ENCODE measurements at places on chromosomes 13 and 19.

- DNase-seq, result no peak
These were observed 218.8 kb downstream of the TEX29 start for GRCh38 chr13:111539252-111539651.

- DNase-seq, result no peak
These were observed 121.1 kb downstream of the FLT1 start for GRCh38 chr13:28373810-28374209.

DNA sequence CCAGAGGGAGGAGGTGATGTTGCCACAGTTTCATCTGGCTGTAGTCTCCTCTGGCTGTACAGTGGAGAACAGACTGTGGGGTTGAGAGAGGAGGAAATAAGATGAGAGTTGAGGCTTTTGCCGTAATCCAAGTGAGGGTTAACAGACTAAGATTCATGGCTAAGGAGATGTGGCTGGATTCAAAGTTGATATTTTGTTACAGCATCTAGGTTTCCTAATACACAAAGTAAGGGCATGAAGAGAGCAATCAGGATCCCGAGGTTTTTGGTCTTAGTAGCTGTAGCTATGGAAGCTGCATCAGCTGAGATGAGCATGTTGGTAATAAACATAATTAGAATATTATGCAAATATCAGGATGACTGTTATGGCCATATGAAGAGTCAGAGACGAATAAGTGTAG is 1.4 kb downstream of the ZNF776 start:
- no peak for DNase-seq

GRCh38 chr19:52943884-52944643 is 18.6 kb downstream of the ZNF816 start:
- DNase-seq, result no peak

GRCh38 chr19:49326165-49326704 is 1.2 kb upstream of the SLC6A16 start:
- no peak for DNase-seq

GRCh38 chr13:53014495-53015443 is 13.8 kb upstream of the OLFM4 start:
- no peak for DNase-seq

- no peak for DNase-seq
These were observed 15.5 kb upstream of the ZNF888 start for GRCh38 chr19:52938761-52939160.

GRCh38 chr13:93108111-93108601 is 118.5 kb upstream of the GPC6 start:
- DNase-seq, result no peak

DNA sequence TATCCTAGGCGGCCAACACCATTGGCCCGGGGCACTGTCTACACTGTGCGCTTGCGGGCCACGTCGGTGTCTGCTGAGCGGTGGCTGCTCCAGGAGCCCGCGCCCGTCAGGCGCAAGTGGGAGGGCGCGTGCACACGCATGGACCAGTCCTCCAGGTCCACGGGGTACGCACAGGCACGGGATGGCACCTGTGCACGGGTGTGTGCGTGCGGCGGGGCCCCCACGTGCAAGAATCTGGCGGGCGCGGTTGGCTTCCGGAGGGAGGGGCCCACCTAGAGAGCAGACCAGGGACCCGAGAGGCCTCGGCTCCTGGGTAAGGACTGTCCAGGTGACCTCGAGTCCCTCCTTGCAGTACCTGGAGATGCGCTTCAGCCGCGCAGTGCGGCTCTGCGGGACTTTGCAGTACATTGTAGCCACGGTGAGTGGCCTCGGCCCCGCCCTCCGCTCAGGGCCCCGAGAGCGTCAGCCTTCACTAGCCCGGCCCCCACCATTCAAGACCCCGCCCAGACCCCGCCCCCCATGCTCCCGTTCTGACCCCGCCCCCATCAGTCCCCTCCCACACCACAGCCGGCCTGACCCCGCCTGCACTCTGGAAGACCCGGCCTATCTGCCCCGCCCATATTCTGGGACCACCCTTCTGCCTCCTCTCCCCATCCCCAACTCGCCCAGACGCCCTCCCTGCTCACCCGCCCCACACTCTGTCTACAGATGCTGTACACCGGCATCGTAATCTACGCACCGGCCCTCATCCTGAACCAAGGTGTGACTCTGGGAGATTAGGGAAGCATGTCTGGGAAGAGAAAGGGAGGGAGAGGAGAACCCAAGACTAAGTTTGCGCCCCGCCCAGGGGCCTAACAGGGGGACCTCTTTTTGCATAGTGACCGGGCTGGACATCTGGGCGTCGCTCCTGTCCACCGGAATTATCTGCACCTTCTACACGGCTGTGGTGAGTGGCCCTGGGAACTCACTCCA is 2.3 kb downstream of the SLC5A5 start:
- DNase-seq, result peak; percentile 71

DNA sequence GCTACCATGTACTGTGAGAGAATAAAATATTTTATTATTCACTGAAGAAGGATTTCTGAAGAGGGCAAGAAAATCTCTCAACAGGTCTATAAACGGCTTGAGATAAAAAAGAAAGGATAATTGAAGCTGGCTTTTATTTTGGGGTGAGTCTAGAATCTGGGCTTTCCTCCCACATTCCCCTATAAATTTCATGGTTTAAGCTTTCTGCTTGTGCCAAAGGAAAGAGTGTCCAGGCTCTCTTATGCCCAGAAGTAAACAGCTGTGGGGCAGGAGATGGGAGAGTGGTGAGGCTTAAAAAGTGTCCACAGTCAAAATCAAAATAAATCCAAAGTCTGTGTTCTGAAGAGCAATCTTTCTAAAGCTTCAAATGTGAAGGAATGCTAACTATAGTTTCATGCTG is 942.2 kb upstream of the MIR17HG start:
- DNase-seq, result no peak

DNA sequence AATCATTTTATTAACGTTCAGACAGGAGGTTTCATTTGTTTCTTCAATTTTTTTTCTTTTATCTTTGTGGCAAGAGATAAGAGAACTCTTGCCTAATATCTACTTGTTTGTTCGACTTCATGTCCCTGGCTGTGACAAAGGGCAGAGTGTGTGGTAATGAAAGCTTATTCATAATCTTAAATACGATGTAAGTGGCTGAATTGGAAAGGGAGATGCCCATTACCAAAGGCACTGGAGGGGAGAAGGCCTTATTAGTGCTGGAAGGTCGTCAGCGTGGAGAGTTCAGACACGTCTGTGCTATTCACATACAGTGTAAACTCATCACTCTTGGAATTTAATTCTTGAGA is 54.0 kb downstream of the RFC3 start:
- DNase-seq, result no peak

GRCh38 chr19:10654610-10655456 is 687 bp downstream of the ILF3 start:
- DNase-seq, result peak; percentile 64

GRCh38 chr13:36818804-36819738 is at the start of gene RFXAP:
TSS of gene RFXAP (plus strand) at chr13:36819222. CDS start at chr13:36819358, 136 bp downstream.
- peak; percentile 92 for DNase-seq

DNA sequence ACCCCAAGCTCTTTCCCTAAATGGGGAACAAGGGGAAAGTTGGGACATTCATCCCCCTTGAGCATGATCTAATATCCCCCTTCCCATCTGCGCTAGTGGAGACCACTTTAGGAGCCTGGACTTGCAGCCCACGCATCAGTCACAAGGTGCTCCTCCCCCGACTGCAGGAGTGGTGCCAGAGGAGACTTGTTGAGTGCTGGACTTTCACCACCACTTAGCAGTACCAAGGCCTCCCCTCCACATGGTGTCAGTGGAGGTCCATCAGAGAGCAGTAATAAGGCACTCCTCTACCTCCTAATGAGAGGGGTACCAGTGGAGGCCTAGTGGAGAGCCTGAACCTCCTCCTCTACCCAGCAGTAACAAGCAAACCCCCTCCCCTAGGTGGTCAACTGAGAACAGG is 22.5 kb downstream of the CAB39L start:
- peak; percentile 7 for DNase-seq

- DNase-seq, result no peak
These were observed 122.0 kb downstream of the ENOX1 start for GRCh38 chr13:43664700-43665191.

GRCh38 chr19:16897856-16898161 is 9.0 kb downstream of the F2RL3 start:
- DNase-seq, result no peak

DNA sequence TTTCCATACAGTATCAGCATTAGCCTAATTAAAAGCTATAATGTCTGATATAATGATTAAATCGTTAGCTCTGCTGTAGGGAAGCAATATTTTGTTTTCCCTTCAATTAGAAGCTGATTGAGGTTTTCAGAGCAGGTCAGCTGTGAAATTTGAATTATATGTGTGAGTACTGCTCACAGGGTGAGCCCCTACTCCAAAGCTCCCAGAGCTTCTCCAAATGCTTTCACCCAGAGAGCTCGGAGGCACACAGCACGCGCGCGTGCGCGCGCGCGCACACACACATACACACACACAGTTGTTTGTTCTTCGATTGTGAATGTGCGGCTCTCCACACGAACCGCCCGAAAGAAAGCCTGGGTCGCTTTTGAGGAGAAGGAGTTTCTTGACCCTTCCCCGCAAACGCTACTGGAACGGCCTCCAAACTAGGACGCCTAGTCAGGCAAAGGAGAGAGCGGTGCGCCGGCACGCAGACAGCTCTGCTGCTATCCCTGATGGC is 4.8 kb upstream of the SOX1 start:
- DNase-seq, result no peak

GRCh38 chr13:27977476-27978300 is 8.6 kb upstream of the CDX2 start:
- DNase-seq, result no peak

- no peak for DNase-seq
These were observed 198.6 kb downstream of the OXGR1 start for GRCh38 chr13:96795670-96796069.

DNA sequence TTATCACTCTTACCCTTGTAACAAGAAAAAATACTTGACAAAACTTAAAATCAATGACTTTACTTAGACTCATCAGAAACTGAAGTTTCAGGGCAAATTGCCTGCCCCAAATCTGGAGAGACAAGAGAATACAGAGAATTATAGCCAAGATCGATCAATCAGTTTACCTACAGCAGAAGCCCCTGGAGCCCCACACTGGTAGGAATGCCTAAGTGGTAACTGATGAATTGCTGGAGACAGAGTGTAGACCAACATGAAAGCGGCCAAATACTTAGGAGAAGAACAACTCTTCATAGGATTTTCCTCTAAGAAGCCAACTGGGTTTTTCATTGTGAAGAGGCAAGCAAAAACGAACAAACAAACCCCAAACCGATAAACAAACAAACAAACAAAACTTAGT is 1430.0 kb downstream of the EFNB2 start:
- no peak for DNase-seq

DNA sequence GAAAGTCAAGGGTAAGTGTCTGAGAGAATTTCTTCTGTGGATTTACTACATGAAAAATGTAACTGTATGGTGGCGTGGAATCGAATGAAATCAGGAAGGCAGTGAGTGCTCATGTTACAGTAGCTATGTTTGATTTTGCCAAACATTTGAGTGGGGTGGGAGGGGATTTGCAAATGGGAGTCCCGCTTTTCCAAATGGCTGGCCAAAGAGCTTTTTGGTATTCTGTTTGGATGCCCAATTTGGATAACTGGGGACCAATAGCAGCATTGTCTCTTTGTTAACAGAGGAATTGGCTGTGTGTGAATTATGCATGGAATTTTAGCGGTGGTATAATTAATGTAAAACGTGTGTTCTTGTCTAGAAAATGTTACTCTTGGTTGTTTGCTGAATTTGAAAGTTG is 17.8 kb downstream of the HNRNPM start:
- no peak for DNase-seq

DNA sequence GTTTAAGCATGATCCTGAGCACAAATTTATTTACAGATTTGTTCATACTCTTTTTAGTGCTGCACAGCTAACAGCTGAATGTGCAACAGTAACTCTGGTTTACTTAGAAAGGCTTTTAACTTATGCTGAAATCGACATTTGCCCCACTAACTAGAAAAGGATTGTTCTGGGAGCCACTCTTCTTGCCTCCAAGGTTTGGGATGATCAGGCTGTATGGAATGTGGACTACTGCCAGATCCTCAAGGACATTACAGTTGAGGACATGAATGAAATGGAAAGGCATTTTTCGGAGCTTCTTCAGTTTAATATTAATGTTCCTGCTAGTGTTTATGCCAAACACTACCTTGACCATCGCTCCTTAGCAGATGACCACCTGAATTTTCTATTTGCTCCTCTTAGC is 16.0 kb downstream of the ZNF100 start:
- DNase-seq, result no peak

- peak; percentile 49 for DNase-seq
These were observed 125.7 kb downstream of the TNFRSF19 start for GRCh38 chr13:23695711-23696464.

- no peak for DNase-seq
These were observed 587.9 kb downstream of the LMO7 start for GRCh38 chr13:76223999-76224398.

DNA sequence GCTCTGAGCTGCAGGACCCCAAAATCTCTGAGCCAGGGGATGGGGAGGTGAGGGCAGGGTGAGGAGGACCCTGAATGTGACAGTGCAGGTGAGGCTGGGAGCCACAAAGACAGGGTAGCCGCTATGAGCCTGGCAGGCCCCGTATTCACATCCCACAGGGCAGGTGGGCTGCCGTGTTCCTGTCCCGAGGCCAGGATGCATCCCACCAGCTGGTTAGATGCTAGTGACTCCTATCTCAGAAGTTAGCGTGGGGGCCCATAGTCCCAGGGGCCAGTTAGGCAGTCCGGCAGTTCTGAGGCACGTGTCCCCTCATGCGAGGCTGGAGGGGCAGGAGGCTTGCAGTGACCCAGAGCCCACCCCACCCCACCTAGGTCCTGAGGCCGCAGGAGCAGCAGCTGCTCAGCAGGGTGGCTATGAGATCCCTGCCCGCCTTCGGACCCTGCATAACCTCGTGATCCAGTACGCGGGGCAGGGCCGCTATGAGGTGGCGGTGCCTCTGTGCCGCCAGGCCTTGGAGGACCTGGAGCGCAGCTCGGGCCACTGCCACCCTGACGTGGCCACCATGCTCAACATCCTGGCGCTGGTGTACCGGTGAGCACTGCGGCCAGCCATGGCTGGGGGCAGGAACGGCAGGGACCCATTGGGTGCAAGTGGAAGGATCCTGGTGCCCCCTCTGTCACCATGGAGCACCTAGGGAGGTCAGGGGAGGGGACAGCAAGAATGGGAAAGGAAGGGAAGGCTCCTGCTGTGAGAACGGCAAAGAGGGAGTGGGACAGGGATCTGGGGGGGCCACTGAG is 7.2 kb downstream of the KLC3 start:
- no peak for DNase-seq

DNA sequence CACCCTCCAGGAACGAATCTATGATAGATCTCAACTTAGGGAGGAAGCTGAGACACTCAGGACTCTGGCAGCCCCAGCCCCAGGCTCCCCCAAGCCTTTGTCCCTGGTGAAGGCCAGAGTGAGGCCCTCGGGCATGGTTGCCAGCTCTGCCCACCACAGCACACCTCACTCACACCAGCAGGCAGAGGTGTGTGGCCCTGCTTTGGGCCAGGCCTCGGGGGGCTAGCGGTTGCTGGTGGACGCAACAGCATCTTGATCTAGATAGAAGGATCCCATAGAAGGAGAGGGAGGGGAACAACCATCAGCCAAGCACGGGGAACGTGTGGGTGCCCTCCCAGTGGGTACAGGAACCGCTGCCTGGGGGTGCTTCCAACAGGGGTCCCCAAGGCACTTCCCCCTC is 36.7 kb downstream of the DNMT1 start:
- DNase-seq, result no peak
